ENCODE measurements at places on chromosomes 16 and 17.

DNA sequence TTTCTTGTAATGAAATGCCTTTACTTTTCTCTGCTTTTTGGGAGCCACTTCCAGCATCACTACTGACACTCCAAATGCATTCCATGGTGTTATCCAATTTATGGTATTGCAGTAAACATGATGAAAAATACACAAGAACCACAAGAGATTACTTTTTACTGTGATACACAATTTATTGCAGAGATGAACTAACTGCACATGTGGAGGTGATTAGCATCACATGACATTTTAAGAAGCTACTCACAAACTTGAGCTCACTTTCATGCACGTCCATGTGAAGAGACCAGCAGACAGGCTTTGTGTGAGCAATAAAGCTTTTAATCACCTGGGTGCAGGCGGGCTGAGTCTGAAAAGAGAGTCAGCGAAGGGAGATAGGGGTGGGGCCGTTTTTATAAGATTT is 780.5 kb upstream of the GOT2 start:
- DNase-seq: no peak

- no peak for DNase-seq
These were observed 38.1 kb downstream of the CMC2 start for GRCh38 chr16:80968386-80969113.

DNA sequence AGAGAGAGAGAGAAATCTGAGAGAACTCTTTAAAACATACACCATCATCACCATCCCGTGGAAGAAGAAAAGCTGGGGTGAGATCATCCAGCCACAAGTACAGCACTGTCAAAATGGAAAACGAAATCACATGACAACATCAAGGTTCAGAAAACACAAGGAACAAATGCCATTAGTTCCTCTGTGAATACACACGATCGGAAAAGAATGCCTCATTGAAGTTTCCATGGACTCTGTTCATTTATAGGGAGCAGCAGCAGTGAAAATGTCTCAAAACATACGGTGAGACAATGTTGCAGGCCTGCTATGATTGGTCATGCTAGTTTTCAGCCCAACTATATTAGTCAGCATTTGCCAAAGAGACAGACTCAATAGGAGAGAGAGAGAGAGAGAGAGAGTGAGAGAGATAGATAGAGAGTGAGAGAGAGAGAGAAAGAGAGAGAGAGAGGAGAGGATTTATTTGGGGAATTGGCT is 4.4 kb downstream of the CFAP97D1 start:
- no peak for DNase-seq

- DNase-seq: no peak
These were observed 50.5 kb downstream of the IKZF3 start for GRCh38 chr17:39813631-39814030.

DNA sequence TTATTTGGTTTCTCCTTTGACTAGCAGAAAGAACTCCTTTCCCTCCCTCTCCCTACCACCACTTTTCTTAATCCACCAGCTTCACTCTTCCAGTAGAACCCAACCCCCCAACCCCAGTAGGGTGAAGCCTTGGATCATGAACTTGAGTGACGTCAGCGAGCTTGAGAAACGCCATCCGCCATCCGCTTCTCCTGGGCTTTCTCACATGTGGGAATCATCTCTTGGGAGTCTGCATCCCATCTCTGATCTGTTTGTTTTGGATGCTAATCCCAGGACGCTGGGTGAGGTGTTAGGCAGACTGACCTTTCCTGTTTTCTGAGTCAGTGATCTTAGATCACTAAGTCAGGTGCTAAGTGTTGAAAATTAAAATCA is 16.0 kb upstream of the SOX9 start:
- no peak for DNase-seq

DNA sequence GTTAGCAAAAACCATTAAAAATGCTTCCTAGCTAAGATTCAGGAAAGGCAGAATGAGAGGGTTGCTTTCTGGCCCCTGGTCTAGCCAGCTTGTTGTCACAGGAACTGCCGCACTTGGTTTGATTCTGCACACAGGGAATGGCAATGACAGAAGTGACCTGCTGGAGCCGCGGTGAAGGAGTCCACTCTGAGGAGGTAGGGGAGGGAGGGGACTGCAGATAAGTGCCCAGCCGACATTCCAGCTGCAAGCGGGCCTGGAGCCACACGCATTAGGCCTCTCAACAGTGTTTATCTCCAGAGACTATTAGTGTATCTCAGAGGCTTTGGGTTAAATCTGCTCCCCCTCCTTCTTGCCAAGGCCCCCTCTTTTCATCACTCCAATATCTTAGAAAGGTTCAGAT is 38.6 kb downstream of the CDRT15 start:
- DNase-seq: peak; percentile 10

- no peak for DNase-seq
These were observed 185.5 kb downstream of the WWOX start for GRCh38 chr16:78284957-78285434.

- DNase-seq: no peak
These were observed 42.1 kb downstream of the TBC1D16 start for GRCh38 chr17:79993390-79994227.

DNA sequence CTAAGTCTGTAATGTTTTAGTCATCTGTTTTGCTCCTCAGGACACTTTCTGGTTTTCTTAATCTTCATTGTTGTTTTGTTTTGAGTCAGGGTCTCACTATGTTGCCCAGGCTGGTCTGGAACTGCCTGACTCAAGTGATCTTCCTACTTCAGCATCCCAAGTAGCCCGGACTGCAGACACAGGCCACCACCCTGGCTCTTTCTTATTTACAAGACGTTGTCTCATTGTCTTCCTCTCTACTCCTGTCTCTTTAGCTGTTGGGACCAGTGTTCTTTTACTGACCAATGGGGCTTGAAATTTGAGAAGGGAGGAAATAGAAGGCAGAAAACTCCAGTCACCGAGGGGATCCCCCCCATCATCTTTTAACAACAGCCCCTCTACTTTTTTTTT is 1.2 kb downstream of the SCPEP1 start:
- DNase-seq: no peak

DNA sequence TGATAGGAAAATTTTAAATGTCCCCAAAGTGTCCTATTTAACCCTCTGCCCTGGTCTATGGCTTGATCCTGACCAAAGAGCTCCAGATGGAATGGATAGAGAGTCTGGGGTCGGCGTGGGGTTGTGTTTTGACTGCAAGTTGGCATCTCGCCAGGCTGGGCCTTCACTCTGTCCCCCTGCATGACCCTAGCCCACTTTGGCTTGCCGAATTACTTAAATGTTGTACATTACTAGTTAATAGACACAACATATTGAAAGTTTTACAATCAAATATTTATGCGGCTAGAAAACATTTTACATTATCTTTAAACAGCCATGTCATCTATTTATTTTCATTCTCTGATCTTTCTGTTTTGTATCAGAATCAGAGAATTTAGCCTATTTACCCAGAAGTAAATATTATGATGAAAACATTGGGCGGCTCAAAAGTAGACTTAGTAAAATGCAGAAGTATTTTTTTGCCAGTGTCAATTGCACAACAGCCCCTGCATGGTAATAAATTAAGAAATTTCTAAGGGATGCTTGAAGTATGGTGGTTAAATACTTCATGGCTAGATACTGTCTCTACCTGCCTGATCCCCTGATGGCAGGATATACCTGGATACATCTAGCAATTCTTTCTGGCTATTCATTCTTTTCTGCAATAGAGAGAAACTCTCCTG is 18.8 kb upstream of the MYOCD start:
- DNase-seq: no peak

DNA sequence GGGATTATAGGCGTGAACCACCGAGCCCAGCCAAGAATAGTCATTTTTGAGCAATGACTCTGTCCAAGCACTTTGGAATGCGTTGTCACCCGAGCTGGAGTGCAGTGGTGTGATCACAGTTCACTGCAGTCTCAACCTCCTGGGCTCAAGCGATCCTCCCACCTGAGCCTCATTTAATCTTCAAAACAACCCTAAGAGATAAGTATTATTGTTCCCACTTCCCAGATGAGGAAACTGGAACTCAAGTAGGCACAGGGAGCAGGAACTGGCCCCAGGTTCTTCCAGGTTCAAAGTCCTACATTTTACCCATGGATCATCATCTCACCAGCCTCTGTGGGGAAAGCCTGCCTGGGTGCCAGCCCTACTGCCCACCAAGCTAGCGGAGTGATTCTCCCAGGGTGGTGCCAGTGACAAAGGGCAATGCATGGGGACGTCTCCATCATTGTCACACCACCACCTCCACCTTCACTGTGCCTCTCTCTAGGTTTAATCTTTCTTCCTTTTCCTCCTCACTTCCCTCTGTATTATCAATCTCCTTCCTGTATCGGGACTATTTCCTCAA is 11.3 kb upstream of the RNF157 start:
- no peak for DNase-seq

- DNase-seq: no peak
These were observed 471.5 kb downstream of the CDH8 start for GRCh38 chr16:61564716-61565115.

GRCh38 chr17:534071-534691 is 180.5 kb downstream of the VPS53 start:
- DNase-seq: no peak

DNA sequence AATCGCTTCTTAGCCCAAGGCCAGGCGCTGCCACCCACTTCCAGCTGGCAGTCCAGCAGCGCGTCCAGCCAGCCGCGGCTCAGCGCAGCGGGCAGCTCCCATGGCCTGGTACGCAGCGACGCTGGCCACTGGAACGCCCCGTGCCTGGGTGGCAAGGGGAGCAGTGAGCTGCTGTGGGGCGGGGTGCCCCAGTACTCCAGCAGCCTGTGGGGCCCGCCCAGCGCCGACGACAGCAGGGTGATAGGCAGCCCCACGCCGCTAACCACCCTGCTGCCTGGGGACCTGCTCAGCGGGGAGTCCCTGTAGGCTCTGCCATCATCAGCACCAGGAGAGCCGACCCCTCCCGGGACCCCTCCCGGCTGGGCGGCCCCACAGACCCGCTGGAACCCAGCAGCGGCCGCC is 24.0 kb downstream of the TMC6 start:
- no peak for DNase-seq

DNA sequence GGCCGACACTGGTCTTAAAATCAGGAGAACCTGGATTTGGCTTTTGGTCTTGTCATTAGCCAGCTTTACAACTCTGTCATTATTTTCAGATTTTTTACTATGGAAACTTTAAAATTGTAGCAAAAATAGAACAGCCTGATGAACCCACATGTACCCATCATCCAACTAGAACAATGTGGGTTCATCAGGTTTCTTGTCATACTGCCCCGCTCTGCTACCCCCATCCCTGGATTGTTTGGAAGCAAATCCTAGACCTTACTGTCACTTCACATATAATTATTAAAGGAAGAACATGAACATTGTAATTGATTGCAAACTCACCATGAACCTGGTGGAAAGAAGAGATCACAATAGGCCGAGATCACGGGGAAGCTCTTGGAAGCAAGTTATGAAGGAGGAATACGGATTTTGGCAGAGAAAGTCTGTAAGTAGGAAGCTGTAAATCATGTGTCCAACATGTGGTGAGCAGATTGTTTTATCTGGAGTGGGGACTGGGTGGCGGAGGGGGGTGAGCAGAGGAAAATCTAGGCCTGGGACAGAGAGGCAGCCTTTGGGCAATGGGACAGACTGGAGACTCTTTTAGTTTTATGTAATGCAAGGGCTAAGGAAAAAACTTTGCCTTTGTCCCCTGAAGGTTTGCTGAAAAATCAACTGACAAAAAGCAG is 67.0 kb downstream of the PITPNC1 start:
- no peak for DNase-seq

DNA sequence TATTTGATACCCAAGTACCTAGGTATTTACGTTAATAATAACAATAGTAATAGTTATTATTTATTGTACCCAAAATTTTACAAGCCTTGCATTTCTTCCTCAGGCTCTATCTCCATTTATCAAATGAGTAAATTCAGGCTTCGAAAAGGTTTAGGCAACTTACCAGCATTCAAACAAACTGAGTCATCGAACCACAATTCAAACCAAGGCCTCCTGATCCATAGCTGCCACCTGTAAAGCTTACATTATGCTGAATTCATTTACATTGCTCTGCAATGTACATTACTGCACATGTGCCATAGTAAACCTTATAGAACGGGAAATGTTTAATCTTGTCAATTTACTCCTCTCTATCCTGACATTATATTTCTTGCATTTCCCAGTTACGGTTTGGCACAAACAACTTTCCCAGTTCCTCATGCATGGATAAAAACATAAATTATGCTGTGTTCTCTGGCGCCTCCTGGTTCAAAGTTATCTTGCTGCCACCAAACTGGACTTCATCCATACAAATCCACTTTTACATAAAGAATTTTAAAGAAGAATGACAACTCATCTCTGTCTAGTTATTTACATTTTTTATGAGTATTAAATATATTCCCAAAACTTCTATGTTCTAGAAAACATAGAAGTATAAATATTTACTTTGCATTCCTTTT is 360.6 kb upstream of the SOX9 start:
- DNase-seq: no peak

- DNase-seq: no peak
These were observed 240.6 kb downstream of the PRKCA start for GRCh38 chr17:66542967-66543520.

DNA sequence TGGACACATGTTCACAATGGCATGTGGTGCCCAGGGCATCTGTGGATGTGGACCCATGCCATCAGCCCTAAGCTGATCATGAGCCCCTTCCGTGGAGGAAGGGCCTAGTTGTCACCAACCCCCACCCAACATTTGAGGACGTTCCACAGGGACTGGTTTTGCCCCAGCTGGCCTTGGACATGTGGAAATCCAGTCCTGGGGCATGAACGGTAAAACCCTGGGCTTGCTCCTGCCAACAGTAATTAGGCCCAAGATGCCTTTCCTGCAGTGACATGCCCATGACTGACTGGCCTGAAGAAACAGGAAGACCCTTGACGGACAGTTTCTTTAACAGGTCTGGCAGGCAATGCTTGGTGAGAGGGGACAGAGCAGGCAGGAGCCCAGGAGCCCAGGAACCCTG is 7.7 kb downstream of the TNS4 start:
- DNase-seq: no peak

GRCh38 chr17:80871341-80871740 is 120.3 kb upstream of the CHMP6 start:
- no peak for DNase-seq

DNA sequence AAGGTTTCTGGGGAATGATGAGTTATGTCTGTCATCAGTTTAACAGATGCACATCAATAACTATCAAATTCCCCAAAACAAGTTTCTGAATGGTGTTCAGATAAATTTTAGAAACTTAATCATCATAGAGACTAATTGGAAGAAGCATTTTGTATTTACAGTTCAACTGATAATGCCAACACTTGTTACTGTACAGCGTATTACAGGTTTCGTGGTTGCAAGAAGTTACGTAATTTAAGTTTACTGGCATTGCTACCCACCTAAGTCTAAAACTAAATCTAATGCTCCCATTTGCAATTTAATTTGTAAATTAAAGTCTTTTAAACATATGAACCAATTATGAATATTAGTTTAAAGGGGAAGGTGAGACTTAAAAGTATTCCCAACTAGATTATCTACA is 3.0 kb downstream of the SRSF1 start:
- no peak for DNase-seq

GRCh38 chr16:314351-314750 is 31.4 kb downstream of the PDIA2 start:
- no peak for DNase-seq

DNA sequence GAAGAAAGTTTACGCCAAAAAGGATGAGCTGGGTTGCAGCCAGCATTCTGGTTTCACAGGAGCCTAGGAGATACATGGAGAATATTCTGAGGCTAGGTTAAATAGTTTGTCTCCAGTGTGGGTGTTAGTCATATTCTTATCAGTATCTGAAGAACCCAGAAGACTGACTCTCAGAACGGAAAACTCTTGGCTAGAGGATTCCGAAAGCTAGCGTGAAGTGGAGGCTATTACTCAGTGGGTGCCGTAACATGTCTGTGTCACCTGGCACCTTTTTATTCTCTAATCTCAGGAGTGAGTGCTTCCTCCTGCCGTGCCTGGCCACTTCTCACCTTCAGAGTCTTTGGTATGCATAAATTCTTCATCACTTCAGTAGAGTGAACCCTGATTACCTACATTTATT is 199.5 kb downstream of the WWOX start:
- no peak for DNase-seq
